ENCODE measurements at places on chromosomes 11 and 22. TPM values are rescaled to one million over a fixed set of nuclear protein-coding genes. Genes with fewer than 3 reads are reported as not detected.

DNA sequence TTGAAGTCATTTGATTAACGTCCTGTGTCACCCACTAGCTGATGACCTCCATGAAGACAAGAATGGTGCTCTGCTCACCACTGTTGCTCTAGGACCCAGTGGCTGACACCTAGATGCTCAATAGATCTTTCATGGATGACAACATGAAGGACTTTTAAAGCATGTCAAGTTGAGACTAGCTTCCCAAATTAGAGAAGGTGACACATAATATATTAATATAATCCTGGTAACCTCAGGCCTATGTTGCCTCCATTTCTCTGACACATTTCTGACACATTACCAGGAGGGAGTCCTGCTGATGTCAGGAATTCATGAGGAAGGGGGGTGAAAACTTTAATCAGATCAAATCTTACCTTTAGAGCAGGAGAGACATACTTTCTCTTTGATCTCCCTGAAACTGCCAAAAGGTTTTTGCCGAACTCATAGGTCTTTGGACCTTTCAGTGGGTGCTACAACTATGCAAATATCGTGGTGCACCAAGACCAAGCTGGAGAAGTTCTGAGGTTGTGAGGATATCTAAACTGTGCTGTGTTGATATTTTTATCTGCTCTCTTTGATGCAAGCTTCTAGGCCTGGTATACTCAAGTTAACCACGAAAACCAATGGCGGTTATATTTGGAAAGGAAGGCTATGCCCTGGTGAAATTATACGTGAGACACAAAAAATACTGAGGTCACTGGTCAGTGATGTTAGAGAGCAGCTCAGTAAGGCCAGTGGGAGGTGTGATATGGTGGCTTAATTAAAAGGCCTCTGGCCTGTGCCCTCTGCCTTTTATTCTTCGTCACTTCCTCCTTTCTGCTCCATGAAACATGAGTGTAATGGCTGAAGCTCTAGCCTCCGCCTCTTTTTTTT, 13.2 kb upstream of the AMPD3 start:
- DNase-seq, result no peak

- DNase-seq, result no peak
These were observed 96.0 kb downstream of the WNT7B start for GRCh38 chr22:45880716-45881523.

Gene MYRF
- 28.2 TPM for polyA plus RNA-seq

Gene PRG3
- polyA plus RNA-seq, result 0.26 TPM

DNA sequence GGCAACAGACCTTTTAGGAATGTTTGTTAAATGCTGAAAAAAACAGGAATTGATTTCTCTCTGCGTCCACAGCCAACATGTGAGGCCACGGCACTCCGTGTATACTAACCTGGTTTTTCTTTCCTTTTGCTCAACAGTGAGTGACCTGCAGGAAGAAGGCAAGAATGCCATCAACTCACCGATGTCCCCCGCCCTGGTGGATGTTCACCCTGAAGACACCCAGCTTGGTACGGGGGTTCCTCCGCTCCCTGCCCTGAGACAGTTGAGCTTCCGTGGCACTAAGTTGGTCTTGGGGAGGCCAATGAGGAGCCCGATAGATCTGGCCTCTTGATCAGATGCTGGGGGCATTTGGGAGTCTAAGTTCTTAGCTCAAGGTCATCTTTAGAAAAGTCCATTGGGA, 69.7 kb downstream of the PARVB start:
- no peak for DNase-seq

All from renal pelvis (tissue), 12 donors.